Activated CD8-positive, alpha-beta T cell treated with anti-CD3 and anti-CD28 coated beads, Interleukin-2, amount 10 ng/mL, durations not matched to agents 7 days and 5 days (primary cell): ENCODE measurements at places on chromosomes 13 and 19.
A peak's percentile ranks its signal among the peaks of the same experiment; 100 is the strongest.

DNA sequence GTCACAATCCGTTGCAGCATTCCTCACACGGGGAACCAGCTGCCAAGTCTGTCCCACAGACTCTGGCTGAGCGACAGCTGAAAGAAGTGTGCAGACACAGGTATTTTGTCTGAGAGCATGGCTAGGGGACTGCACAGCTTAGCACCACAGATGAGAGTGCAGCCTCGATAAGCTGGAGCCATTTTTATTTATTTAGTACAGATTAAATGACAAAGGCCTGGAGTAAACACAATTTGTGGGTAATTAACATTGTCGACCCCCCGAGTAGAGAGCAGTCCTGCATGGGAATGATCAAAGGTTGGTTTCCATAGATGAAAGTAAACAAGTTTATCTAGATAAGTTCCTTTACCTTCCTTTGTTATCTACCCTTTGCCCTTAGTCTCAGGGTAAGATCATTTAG, 836.2 kb downstream of the DACH1 start:
- H3K36me3 ChIP-seq: no peaks in the 10 kb centered on the region
- no peak for DNase-seq
- no peaks in the 10 kb centered on the region for H3K4me1 ChIP-seq
- no peak overlapping the region for H3K27ac ChIP-seq
- no peaks in the 10 kb centered on the region for H3K27me3 ChIP-seq

- H3K27me3 ChIP-seq: peaks cover 33% of the 10 kb centered on the region
- no peak overlapping the region for H3K27ac ChIP-seq
- no peaks in the 10 kb centered on the region for H3K4me1 ChIP-seq
- no peak overlapping the region for H3K4me3 ChIP-seq
- H3K36me3 ChIP-seq: no peaks in the 10 kb centered on the region
Measured at GRCh38 chr13:20149762-20150161, 11.1 kb downstream of the GJA3 start.

DNA sequence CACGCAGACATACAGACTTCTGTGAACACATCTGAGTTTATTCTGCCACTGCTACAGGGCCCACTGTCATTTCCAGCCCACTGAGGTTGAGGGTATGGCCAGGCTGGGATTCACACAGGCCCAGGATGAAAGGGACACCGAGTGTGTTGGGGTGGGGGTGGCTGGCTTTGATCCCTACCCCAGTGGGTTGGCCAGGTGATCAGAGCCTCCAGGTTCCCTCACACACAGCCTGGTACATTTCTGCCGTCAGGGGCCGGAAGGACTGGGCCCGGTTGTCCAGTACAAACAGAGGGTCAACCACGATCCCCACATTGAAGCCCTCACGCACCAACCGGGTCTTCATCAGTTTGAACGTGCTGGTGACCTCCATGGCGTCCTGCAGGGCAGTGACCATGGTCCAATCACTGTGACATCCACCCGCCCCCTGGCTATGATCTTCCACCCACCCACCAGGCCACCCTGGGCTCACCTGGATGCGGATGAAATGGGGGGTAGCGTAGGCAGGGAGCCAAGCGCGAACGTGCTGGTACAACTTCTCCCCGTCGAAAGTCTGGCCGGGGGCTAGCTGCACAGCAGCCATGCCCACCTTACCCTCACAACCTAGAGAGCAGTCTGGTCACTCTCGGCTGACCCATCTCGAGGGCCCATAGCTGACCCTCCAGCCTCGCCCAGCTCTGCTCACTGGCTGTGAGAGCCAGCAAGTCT, 13.3 kb downstream of the SLC27A5 start:
- H3K27ac ChIP-seq: peak overlapping the region; percentile 88
- no peaks in the 10 kb centered on the region for H3K27me3 ChIP-seq
- H3K36me3 ChIP-seq: peaks cover 4% of the 10 kb centered on the region
- DNase-seq: peak; percentile 18
- H3K4me3 ChIP-seq: peak overlapping the region; percentile 85
- H3K4me1 ChIP-seq: peaks cover 31% of the 10 kb centered on the region

DNA sequence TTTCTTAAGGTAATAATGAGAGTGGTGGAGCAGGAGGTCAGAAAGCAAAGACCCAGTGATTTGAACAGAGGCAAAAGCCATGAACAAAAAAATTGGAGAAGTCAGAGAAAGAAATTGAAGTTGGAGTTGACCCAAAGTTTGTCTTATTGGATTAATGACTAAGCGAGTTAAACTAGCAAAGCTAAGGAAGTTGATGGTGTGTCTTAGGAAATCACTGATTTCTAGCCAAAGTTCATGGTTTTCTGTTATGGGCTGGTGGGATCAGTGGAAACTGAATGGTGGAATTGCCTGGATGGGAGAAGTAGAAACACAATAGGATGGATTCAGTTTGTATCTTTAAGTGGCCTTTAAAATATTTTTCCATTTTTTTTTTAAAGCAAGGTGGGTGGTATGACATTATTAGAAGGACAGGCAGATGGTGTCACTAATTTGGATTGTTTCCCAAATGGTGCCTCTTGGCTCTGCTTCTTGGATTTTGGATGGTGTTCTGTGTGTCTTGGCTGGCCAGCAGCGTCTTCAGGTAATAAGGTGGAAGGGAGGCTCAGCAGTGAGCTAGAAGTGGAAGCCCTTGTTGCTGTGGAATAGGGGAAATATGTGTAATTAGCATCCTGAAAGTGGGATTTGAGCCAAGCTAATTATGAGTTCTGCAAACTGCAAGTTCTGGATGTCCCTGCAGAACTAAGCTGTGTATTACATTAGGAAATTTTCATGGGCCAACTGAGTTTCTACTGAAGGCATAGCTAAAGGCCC, 302.9 kb downstream of the LMO7 start:
- DNase-seq: no peak
- no peak overlapping the region for H3K27ac ChIP-seq
- no peaks in the 10 kb centered on the region for H3K4me1 ChIP-seq
- H3K4me3 ChIP-seq: no peak overlapping the region
- H3K36me3 ChIP-seq: no peaks in the 10 kb centered on the region

DNA sequence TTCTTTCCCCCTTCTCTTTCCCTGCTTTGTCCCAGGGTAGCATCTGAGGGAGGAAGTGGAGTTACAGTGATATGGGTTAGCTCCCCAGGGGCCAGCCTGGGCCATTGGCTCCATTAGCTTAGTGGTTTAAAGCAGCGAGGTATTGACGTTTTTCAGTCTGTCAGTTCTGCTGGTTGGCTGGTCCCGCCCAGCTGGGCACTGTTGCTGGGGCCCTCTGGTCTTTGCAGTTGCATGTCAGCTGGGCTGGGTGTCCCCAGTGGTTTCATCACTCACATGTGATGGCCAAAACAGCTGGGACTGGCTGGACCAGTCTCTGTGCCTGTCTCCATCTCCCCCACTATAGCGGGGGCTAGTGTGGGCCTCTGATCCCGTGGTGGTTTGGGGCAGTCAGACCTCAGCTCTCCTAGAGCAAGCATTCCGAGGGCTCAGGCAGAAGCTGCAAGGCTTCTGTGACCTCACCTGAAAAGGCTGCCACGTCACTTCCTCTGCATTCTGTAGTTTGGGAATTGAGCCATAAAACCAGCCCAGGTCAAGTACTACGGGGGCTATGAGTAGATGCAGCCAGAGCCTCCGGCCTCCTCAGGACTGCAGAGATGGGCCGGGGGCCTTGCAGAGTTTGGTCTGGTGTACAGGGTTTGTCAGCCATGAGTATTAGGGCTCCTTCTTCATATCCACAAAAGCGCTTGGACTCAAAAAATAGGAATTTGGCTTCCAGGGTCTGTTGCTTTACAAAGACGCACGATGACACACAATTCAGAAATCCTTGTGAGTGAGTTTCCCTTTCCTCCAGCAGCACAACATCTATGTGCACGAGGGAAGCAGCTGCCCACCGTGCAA, 30.0 kb downstream of the TSSK6 start:
- peak overlapping the region; percentile 72 for H3K27ac ChIP-seq
- H3K27me3 ChIP-seq: no peaks in the 10 kb centered on the region
- H3K36me3 ChIP-seq: peaks cover 42% of the 10 kb centered on the region

GRCh38 chr13:56378566-56378965, 762.2 kb upstream of the PRR20A start:
- H3K27me3 ChIP-seq: no peaks in the 10 kb centered on the region
- no peak overlapping the region for H3K4me3 ChIP-seq
- H3K27ac ChIP-seq: no peak overlapping the region
- DNase-seq: no peak
- H3K4me1 ChIP-seq: no peaks in the 10 kb centered on the region

GRCh38 chr13:32142956-32143375, 111.4 kb downstream of the FRY start:
- H3K27ac ChIP-seq: no peak overlapping the region
- H3K4me3 ChIP-seq: no peak overlapping the region
- H3K36me3 ChIP-seq: no peaks in the 10 kb centered on the region
- no peaks in the 10 kb centered on the region for H3K27me3 ChIP-seq
- no peaks in the 10 kb centered on the region for H3K4me1 ChIP-seq

DNA sequence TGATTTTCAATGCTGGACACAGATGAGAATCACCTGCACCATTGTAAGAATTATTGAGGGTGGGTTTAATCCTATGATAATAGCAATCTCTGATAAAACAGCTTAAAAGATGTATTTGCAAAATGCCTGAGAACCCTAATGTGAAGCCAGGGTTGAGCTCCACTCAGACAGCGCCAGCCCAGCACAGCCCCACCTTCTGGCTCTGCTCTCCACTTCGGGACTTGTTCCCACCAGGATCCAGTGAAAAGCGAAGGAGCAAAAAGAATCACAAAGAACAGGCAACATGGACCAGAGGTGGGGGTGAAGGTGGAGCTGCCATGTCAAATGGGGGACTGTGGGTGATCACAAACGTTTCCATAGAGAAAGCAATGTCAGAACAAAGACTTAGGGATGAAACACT, 18.6 kb upstream of the ZNF816 start:
- H3K27ac ChIP-seq: no peak overlapping the region
- H3K4me1 ChIP-seq: no peaks in the 10 kb centered on the region
- peaks cover 4% of the 10 kb centered on the region for H3K36me3 ChIP-seq
- H3K27me3 ChIP-seq: no peaks in the 10 kb centered on the region
- H3K4me3 ChIP-seq: no peak overlapping the region

DNA sequence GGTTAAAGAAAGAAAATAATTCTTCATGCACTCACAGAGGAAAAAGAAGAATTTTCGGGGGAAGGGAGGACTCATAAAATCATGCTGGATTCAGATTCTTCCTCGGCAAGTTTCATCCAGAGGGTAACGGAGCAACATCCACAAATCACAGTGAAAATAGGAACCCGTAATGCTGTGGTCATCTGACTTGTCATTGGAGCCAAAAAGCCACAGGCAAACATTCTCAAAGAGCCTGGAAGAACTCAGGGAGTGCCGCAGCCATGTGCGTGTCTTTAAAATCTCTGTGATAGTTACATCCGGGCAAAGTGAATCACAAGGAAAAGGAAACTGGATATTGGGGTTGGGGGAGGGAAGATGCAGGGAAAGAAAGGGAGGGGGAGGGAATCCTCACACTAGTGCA, 33.0 kb upstream of the VSTM2B start:
- no peaks in the 10 kb centered on the region for H3K4me1 ChIP-seq
- peaks cover 12% of the 10 kb centered on the region for H3K27me3 ChIP-seq
- DNase-seq: no peak
- H3K27ac ChIP-seq: no peak overlapping the region
- no peak overlapping the region for H3K4me3 ChIP-seq

DNA sequence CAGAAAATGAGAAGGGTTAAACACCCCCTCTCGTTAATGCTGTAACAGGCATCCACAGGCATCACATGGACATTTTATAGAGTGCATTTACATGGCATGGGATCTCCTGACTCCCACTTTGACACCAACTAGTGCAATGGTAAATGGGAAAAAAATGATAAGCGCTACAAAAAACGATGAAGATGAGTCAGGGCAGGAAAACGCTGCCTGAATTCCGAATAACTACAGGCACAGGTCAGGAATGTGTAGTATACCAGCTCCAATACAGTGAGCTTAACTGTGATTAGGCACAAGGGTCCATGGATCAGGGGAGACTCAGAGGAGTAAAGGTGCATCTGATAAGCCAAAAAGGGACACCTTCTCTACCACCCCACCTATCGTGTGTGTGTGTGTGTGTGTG, 223.6 kb downstream of the FOXO1 start:
- H3K36me3 ChIP-seq: no peaks in the 10 kb centered on the region
- no peak overlapping the region for H3K4me3 ChIP-seq
- DNase-seq: no peak
- no peak overlapping the region for H3K27ac ChIP-seq

DNA sequence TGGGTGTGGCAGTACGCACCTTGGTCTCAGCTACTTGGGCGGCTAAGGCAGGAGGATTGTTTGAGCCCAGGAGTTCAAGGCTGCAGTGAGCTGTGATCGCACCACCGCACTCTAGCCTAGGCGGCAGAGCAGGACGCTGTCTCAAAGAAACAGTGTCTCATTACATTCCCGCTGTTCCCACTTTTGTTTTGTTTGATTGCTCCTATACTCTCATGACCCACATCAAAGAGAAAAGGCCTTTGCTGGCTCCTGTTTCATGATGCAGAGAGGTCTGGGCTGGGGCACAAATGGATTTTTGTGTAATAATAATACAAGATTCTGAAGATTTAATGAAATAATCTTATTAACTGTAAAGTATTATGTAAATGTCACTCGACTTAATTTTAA, 85.7 kb downstream of the LACC1 start:
- no peaks in the 10 kb centered on the region for H3K4me1 ChIP-seq
- no peak overlapping the region for H3K4me3 ChIP-seq
- no peak overlapping the region for H3K27ac ChIP-seq
- no peaks in the 10 kb centered on the region for H3K27me3 ChIP-seq

DNA sequence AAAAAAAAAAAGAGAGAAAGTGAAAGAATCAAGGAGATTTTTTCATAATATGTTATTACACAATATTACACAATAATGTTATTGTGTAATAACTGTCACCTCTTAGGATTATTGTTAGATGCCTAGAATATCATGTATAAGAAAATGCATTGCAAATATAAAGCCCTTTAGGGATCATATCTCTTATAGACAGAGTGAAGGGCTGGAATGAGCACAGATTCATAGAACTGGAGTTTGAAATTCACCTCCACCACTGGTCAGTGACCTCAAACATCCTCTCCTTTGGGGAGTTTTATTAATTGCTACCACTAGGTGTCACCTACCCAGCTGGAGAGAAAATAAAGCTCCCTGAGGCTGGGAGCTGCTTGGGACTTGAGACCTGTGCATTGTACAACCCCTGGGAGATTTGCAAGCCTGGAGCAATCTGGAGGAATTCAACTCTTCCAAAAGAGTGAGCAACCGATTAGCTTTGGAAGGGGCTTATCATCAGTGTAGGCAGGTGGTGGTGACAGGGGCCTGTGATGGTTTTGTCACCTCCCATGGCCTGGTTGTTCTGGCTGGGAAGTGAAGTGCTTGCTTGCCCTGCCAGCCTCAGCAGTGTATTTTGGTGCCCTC, 30.3 kb upstream of the FRY start:
- H3K4me3 ChIP-seq: no peak overlapping the region
- peak; percentile 22 for DNase-seq
- H3K27ac ChIP-seq: no peak overlapping the region
- H3K27me3 ChIP-seq: peaks cover 3% of the 10 kb centered on the region

DNA sequence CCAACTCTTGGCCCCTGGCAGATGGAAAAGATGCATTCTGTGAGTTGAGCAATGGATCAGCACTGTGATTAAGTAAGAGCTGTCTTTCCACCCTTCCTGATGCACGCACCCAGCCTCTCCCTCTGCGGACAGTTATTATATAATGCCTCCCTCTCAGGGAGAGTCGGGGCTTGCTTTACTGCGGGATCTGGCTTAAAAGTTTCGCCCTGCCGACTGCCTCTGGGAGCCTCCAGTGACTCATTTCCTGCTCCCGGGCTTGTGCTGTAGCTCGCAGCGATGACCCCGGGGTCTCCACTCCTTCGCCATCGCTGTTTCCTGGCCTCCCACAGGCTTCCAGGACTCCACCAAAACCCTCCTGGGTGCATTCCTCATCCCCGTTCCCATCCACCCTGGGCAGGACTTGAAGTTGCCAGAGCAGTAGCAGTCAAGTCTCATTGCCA, 107.4 kb upstream of the SLC7A1 start:
- H3K4me1 ChIP-seq: no peaks in the 10 kb centered on the region
- H3K27ac ChIP-seq: no peak overlapping the region
- H3K4me3 ChIP-seq: no peak overlapping the region
- no peak for DNase-seq
- peaks cover 30% of the 10 kb centered on the region for H3K27me3 ChIP-seq
